Fibroblast of the conjunctiva (primary cell): ENCODE measurements at places on chromosomes 6 and 20.

DNA sequence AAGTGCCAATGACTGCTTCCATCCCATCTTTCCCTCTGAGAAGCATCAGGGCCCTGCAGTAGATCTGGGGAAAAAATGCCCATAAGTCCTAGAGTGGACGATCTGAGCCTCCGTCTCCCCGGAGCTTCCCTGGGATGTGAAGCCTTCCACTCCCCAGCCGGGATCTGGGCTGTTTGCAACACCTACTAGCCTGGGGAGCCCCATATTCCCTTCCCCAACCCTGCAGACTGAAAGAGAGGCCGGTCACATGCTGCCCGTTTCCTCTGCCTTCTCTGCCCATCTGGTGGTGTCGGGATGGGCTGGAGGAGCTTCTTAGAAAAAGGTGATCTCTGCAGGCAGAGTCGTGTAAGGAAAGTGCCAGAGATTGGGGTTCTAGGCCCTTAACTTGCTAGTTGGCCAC lies 1.1 kb downstream of the SNPH start:
- no peak for DNase-seq

- no peak for DNase-seq
Observed at GRCh38 chr6:41522780-41523548, 23.2 kb upstream of the FOXP4 start.

DNA sequence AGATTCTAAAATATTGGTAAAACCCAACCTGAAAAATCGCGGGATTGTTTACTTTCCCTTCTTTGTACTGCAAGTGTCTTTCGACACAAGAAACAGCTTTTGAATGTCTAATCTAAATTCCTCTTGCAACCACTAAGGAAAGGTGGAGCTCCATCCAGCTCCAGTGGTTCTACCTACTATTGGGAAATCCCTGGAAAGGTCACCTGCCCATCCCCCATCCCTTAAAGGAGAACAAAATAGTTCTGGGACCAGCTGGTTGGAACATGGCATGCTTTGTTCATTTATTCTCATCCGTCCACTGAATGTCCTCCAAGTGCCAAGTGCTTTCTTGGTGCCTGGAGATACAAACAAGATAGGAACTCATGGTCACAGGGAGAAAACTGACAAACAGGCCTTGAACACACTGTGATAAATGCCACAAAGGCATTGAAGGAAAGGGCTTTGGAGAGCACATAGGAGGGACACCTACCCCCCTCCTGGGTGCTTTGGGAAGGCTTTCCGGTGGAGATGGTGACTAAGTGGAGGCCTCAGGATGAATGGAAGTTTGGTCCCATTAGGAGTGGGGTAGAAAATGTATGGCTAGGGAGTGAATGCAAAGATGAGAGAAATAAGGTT lies 2.3 kb upstream of the CITED2 start:
- DNase-seq: no peak

DNA sequence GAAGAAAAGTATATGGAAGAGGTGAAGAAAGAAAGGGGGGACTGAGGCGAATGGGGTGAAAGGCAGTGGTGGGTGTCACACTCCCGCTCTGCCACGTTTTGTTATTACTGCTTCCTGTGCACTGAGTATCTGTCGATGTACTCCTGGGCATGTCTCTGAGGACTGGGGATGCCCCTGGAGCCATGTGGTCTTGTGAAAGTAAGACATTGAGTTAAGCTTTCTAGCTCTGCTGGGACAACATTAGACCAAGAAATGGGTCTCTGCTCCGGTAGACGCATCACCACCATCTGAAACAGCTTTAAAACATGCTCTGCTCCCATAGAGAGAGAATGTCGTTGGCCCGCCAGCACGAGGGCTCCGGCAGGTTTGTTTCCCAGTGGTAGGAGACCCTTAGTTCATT lies 40.0 kb downstream of the IRF4 start:
- no peak for DNase-seq

GRCh38 chr20:17625246-17626051 lies 55.6 kb downstream of the DSTN start:
- DNase-seq: no peak

- DNase-seq: no peak
Observed at GRCh38 chr20:56829788-56830385, 200.8 kb downstream of the TFAP2C start.

DNA sequence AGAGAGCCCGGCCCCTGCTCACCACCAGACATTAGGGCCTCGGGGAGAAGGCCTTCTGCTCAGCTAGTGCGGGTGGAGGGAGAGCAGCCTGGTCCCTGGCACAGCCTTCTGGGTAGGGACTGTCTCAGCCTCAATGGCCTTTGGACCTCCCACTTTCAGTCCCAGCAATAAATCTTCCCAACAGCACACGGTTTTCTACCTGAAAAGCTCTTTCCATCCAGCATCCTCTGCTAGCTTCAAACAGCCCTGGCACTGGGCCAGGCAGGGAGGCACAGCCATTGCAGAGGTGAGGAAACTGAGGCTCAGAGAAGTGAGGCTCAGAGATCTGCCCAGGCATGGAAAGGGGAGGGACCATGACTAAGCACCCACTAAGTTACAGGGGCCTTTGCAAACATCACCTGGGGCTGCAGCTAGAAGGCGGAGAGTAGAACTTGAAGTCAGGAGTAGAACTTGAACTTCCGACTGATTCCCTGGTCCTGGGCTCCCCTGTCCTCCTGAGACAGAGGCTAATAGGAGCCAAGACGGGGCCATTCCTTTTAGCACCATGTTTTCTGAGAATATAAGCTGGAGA lies 43.9 kb upstream of the NOL4L start:
- DNase-seq: no peak

GRCh38 chr6:170035901-170036304 lies 255.0 kb downstream of the DLL1 start:
- DNase-seq: no peak

DNA sequence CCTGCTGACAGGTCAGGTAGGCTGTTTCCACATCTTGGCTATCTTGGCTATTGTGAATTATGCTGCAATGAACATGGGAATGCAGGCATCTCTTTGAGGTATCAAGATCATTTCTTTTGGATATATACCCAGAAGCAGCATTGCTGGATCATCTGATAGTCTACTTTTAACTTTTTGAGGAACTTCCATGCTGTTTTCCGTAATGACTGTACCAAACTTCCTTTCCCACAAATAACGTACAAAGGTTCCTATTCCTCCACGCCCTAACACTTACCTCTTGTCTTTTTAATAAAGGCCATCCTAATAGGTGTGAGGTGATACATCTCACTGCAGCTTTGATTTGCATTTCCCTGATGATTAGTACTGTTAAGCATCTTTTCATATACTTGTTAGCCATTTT lies 338.7 kb upstream of the RUNX2 start:
- no peak for DNase-seq
